ENCODE measurements at places on chromosomes 5 and 9.
A peak's percentile ranks its signal among the peaks of the same experiment; 100 is the strongest.

- DNase-seq: peak; percentile 71
Measured at GRCh38 chr5:891837-892393, 686 bp downstream of the BRD9 start.

DNA sequence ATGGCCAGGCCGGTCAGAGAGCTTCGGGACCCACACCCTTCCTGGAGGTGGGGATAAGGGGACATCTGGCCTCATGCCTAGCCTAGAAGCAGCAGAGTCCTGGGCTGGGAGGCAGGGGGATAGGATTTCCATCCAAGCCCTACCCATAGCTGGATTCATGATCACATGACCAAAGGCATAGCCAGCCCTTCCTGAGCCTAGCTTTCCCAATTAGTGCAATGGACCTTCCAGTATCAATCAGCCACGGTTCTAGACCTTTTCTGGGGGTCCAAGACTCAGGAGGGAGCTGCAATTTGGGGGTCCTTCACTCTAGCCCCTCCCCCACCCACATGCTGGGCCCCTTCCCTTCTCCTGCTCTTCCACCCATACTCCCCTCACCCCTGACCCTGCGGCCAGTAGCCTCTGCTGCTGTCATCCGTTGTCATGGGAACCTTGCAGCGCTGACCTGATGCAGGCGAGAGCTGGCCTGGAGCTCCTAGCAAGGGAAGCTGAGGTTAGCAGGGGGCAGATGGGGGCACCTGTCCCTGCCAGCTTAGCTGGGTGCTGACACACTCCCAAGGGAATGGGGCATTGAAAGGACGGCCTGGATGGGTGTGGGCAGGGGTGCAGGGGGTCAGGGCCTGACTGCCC is 44.6 kb downstream of the CXXC5 start:
- DNase-seq: no peak

DNA sequence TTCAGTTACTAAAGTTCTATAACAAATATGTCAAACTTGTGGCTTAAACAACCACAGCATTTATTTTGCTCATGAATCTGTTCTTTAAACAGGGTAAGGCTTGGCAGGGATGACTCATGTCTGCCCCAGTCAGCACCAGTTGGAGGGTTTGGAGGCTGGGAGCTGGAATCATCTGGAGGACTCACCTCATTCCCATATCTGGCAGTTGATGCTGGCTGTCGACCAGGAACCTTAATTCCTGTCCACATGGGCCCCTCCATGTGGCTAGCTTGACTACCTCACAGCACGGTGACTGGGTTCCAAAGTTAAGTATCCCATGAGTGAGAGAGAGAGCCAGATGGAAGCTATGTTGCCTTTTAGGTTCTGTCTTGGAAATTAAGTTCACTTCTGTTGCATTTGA is 13.8 kb upstream of the CCL28 start:
- peak; percentile 69 for DNase-seq

- no peak for DNase-seq
Measured at GRCh38 chr5:141617128-141617527, 1.7 kb downstream of the DIAPH1 start.

DNA sequence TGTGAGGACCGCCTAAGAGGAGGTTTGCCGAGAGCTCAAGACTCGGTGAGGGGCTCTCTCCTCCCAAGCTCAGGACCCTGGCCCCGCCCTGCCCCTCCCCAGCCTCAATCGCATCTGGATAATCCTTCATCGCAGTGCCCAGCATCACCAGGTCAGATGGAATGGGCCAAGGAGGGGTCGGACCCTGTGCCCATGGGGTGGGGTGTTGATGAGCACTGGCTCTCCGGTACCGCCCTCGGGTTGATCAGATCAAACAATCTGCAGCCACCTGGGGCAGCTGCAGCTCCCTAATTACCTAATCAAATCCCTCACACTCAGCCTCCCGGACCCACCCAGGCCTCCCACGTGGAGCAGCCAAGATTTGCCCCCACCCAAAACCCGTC is 24.4 kb upstream of the TDRD7 start:
- no peak for DNase-seq

DNA sequence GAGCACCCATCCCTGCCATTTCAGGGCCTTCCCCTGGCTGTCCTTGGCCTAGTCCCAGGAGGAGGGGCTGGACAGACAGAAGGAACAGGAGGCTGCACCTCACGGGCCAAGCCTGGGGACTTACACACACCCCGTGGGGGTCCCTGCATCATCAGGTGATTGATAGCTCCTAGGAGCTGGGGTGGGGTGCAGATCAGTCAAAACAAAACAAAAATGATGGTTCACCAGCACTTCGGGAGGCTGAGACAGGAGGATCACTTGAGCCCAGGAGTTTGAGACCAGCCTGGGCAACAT is 169.3 kb downstream of the GAPVD1 start:
- DNase-seq: no peak

DNA sequence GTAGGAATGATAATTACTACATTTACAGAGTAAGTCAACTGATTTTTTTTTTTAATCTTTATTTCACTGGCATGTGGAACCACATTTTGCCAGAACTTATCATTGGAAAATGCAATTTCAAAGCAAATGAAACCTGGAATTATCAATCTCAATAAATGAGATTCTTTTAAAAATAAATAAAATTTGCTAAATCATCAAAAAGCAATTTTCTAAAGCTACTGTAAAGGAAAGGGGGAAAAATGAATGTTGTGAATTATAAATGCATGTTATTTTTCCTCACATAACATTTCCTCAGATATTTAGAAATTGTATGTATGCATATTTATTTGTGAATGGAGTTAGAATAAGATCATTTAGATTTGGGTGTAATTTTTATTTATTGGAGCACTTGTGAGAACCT is 89.9 kb upstream of the GRHPR start:
- DNase-seq: no peak

GRCh38 chr5:25713259-25713658 is 1068.5 kb upstream of the CDH10 start:
- DNase-seq: no peak

- DNase-seq: no peak
Measured at GRCh38 chr5:163894645-163895044, 389.2 kb downstream of the MAT2B start.

GRCh38 chr5:150318613-150319483 is 16.1 kb upstream of the ARSI start:
- DNase-seq: no peak

DNA sequence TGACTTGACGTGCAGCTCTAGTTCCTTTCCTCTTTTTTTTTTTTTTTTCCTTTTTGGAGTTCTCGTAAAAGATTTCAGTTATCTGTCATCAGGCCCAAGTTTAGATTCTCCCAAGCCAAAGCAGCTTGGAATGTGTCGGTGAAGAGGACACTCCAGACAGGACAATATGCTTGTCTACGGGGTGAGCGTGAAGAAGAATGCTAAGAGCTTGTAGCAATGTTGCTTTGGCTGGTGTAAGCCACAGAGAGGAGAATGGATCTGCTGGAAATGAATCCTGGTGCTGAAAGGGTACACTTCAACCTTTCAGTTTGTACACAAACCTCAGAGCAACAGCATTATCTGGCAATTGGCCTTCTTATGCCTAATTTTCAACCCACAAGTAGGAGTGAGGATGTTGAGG is 92.4 kb downstream of the ISL1 start:
- no peak for DNase-seq

DNA sequence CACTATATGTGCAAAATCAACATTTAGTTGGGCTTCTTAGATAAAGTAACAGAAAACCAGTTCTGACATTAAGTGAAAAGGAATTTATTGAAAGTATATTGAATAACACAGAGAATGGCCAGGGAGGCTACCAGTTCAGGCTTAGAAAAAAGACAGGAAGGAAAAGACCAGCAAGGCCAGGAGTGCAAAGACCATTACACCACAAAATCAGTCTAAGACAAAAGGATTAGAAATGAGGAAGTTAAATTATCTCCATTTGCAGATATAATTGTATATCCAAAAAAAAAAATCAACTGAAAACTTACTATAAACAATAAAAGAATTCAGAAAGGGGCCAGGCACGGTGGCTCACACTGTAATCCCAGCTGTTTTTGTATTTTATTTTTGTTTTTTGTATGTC is 4.8 kb upstream of the TEX10 start:
- no peak for DNase-seq

DNA sequence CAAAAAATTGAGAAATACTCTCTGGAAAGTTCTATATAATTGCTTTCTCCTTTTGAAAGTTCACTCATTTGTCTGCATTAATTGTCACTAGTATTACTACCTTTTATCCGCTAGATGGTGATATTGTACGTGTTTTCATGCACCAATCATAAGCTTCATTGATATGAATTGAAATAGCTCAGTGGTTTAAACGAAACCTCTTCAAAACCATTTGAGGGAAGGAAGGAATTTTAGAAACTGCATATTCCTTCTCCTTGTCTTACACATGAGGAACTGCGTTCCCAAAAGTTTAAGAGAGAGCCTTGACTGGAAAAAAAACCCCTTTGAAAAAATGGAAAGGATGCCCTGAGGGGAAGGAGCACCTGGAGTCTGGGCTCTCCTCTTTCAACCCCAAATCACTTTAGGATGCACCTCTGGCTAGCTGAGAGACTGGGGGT is 98.6 kb downstream of the YTHDC2 start:
- peak; percentile 55 for DNase-seq

DNA sequence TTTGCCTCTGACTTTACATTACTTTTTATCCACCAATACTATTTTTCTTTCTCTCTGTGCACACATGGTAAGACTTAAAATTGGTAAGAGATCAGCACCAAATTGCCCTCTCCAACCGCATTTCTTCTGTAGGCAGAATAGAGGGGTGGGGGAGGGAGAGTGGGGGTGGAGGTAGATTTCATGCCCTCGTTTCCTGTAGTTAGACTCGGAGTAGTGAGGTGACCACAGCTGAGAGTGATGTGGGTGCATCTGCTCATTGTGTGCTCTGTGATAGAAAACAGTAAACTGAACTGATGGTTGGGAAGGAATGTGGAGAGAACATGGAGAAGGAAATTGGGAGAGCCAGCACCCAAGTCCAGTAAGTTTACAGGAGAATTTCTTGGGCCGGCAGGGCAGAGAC is 498.3 kb downstream of the IRX1 start:
- no peak for DNase-seq

DNA sequence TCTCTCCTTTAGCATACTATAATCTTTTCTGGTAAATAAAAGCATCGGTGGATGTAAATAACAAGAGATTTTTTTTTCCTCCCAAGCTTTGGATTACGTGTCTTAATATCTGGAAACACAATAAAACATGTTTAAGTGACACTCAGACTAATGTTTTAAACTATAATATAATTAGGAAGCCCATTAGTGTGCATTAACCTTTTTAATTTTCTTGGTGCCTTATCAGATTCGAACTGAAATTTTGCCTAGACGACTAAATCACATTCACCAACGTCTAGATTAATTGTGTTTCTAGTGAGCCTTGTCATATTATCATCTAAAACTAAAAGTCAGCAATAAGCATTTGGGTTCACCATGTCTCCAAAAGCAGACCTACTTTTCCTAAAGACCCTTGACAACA is 110.2 kb downstream of the CDH6 start:
- DNase-seq: no peak

GRCh38 chr9:19631181-19631580 is 157.7 kb downstream of the SLC24A2 start:
- DNase-seq: no peak

- DNase-seq: no peak
Measured at GRCh38 chr5:58043032-58043945, 416.6 kb downstream of the PLK2 start.

DNA sequence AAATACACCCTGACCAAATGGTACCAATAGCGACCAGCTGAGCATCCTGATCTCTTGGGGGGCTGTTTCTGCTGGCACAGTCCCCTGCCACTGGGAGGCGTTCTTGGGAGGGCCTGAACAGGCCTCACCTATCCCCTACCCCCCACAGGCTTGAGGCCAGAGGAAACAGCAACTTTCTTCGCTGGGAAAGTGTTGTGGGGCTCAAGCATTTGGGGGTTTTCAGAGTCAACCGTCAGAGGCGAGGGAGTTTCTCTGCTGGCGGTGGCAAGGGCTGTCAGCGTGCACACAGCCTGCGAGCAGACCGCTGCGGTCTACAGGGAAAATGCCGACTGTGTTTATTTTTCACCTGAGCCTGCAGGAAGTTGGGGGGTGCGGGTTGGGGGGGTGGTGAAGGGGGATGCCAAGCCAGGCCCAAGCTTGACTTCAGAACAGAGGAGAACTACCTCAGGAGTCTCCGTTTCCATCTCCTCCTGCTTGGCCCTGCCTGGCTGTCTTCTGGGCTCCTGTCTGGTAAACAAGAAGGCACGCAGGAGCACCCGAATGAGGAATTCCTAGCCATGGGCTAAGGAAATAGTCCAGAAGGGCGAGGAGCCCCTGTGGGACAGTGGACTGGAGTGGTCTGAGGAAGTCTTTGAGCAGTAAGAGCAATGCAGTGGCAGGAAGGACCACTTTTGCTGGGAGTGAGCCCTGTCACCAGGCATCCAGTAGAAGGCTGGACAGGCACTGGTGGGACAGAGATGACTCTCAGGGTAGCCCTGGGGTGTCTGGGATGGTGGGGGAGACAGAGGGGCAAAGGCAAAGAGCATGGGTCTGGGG is 18.1 kb downstream of the TCF7 start:
- no peak for DNase-seq

GRCh38 chr5:153952893-153953292 is 85.8 kb downstream of the FAM114A2 start:
- DNase-seq: peak; percentile 65

All from AG20443 (cell line).